Stromal cell of bone marrow (primary cell): ENCODE measurements at places on chromosomes 5 and 9.

GRCh38 chr9:3035579-3036332 is 191.9 kb upstream of the PUM3 start:
- no peak for DNase-seq

DNA sequence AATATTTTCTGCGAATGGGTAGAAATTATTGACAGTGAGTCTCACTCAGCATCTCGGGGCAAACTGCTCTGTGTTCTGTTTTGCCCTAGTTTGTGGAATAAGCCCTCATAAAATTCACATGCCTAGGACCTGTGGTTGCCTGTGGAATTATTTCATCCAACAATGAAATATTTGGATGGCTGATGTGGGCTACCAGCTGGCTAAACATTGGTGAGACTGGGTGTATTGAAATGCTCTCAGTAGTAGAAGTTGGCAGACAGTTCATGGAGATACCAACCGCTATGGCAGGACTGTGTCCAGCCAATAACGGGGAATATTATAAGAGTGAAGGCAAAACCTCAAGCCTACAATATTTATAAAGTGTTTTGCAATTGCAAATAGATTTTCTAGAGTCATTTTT is 344.1 kb upstream of the RPS23 start:
- DNase-seq: no peak

- peak; percentile 4 for DNase-seq
Observed at GRCh38 chr5:172235132-172235780, 41.3 kb downstream of the EFCAB9 start.

GRCh38 chr5:76983468-76983867 is 30.6 kb downstream of the CRHBP start:
- DNase-seq: no peak

DNA sequence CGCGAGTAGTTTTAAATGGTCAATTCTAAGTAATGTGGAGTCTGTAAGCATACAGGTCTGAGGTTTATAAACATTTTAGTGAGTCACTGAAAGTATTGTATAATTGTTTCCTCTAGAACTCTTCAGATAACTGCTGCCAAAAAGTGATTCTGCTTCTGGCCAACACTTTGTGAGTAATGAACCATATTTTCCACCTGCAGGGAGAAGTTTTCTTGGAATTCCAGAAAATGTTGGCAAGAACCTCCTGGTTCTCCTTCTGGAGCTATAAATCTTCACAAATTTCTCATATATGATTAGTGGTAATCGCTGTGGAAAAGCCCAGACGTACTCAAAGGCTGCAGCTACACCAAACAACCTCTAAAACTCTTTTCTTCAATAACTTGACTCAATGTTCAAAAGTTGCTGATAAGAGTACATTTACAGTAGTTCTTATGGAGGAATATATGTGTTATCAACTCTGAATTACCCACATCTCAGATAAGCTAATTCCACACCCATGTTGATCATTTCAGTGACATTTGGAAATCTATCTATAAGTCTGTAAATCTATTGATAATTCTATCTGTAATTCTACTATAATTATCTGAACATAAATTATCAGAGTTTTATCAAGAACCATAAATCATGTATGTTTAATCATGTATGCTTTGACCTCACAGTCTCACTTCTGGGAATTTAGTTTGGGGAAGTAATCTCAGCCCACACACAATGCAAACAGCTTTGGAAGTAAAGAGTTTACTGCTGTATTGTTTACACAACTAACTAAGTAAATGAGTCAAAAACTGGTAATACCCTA is 74.1 kb downstream of the FNBP1 start:
- peak; percentile 85 for DNase-seq

- DNase-seq: no peak
Observed at GRCh38 chr5:12522116-12522515, 617.9 kb upstream of the CTNND2 start.

GRCh38 chr5:171647904-171648260 is 137.7 kb upstream of the SMIM23 start:
- DNase-seq: no peak

GRCh38 chr5:22050931-22051330 is 802.2 kb downstream of the CDH12 start:
- no peak for DNase-seq

GRCh38 chr5:10620346-10620745 is 56.5 kb downstream of the ANKRD33B start:
- no peak for DNase-seq

- DNase-seq: no peak
Observed at GRCh38 chr5:110665184-110665726, 61.2 kb downstream of the TMEM232 start.

DNA sequence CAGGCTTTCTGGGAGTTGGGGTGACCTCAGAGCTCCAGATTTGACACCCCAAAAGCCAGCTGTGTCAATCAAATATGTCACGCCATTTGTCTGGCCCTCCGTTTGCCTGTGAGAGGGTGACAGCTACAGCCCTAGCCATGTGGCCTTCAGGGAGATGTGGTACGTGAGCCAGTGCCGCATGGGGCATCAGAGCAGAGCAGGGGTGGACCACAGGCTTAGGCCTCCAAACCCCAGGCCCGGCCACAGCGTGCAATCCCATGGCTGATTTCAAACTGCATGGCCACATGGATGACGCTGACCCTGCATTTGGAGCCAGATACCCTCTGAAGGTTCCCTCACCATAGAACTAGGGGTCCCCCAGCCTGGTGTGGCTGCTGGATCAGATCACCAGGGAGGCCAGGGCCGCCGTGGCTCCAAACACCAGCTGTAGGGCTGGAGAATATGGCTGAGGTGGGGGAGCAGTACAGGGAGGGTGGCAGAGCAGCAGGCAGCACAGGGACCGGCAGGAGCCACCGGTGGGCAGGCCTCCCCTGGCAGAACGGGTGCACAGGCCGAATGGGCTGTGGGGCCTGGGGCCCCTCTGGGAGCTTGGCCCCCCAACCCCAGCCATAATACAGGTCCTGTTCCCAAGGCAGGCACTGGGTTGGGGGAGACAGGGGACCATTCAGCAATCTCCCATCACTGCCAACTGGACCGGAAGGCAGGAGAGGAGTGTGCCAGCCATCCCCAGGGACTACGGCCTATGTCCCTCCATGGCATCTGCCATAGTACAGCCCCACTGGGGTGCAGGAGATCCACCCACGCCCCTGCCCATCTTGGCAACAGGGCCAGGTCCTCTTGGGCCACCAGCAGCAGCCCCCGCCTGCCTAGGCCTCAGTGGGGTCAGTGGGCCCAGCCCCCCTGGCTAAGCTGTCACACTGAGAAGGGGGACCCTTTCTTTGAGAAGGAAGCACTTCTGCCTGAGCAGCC is 1.5 kb downstream of the SAPCD2 start:
- no peak for DNase-seq

DNA sequence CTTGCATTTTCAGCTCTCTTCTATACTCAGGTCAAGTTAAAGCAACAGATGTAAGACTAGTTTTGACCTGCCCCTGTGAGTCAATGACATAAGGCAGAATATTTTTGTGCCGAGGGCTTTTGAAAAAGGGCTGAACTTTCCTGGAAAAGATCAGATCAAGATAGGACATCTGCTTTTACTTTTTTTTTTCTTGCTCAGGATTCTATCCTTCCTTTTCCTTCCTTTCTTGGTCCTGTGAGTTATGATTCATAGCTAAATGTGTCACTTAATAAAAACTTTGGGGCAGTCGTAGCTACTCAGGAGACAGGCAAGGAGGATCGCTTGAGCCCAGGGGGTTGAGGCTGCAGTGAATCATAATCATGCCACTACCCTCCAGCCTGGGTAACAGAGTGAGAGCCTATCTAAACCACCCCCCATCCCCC is 84.3 kb upstream of the BRINP1 start:
- peak; percentile 60 for DNase-seq

DNA sequence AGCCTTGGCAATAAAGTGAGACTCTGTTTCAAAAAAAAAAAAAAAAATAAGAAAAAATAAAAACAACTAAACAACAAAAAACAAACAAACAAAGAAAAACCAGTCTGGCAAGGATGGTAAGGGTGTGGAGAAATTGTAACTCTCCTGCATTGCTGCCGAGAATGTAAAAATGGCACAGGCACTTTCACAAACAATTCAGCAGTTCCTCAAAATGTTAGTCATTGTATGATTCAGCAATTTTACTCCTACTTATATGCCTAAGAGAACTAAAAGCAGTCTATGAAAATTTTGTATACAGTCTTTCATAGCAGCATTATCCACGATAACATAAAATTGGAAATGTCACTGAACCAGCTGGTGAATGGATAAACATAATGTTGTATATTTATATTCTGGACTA is 280.4 kb downstream of the CDH9 start:
- no peak for DNase-seq

- no peak for DNase-seq
Observed at GRCh38 chr9:98862936-98863335, 55.5 kb downstream of the GALNT12 start.

DNA sequence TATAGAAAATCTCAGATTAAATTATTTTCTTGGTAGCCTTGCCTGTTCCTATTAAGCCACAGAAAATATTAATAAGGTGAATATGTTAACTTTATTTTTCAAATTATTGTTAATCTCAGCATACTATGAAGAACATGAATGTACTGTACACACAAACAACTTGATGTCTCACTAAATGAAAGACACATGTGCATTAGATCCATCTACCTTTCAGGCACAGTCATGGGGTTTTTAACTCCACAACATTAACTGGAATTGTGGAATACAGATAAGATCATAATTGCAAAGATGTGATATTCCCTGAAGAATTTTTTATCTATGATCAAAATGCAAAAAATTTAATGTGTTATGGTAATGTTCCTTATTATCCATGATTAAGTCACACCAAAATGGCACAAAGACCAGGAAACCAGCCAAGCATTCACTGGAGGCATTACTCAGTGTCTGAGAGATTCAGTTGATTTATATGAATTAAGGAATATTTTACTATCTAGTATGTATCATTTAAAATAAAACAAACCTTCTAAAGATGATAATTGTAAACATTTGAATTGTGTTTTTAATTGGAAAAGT is 150.0 kb upstream of the VCAN start:
- no peak for DNase-seq

- no peak for DNase-seq
Observed at GRCh38 chr5:156134216-156134615, 192.7 kb upstream of the SGCD start.

GRCh38 chr9:33452828-33453271 is 5.5 kb upstream of the AQP3 start:
- peak; percentile 67 for DNase-seq

GRCh38 chr5:6522923-6523322 is 74.3 kb downstream of the UBE2QL1 start:
- no peak for DNase-seq

DNA sequence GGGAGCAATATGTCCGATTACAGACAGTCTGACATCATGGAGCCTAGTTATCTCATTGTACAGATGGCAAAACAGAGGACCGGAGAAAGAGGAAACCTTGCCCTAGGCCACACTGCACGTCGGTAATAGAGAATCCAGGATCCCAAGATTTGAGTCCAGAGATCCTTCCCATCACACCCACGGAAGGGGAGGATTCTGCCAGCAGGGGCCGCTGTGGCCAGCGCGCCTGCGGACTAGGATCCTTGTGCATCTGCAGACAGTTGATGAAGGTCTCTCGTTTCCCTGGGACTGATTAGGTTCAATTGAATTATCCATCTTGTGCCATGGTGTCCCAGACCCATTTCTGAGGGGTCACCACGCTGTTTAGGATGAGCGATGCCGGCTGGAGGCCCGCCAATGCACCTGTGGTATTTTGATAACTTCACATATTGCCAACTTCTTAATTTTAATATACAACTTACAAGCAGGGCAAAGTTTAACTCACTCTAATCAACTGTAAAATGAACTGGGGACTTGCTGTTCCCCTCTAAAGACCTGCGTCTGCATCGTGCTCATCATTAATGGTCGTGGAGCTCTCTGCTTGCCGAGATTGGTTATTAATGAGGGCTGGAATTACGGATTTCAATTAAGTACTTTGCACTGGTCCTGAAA is 592.7 kb upstream of the BRINP1 start:
- no peak for DNase-seq

DNA sequence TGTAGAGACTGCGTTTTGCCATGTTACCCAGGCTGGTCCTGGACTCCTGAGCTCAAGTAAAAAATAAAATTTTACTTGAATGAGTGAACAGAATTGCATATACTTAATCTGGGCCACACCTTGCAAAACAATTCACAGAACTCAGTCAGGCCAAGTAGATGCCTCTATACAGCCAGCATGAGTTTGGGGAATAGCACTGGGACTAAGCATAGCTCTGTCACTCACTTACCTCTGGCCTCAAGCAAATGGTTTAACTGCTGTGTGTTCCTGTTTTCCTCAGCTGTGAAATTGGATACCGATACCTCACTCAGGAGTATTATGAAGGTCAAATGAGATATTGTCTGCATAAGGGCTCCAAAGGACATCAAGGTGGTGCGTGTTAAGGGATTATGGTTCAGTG is 10.9 kb upstream of the FRMPD1 start:
- DNase-seq: no peak

DNA sequence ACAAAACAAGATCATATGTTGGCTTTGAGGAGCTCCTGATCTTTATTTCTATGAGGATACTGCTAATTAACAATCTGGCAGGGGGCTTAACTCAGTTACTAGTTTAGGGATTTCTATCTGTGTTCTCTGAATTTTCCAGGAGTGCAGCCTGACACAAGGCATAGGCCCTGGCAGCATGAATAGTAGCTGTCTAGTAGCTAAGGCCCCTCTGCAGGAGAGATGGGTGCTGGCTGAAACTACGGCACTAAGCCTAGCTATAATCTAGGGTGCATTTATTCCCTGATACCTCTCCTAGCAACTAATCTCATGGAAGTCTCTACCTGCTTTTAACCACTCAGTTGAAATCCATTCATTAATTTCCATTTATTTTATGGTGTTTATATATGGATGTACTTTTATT is 268.2 kb downstream of the TMEM232 start:
- no peak for DNase-seq
